NCI-H2081 (cell line): ENCODE measurements at places on chromosomes 12 and 14.
A peak's percentile ranks its signal among the peaks of the same experiment; 100 is the strongest.

DNA sequence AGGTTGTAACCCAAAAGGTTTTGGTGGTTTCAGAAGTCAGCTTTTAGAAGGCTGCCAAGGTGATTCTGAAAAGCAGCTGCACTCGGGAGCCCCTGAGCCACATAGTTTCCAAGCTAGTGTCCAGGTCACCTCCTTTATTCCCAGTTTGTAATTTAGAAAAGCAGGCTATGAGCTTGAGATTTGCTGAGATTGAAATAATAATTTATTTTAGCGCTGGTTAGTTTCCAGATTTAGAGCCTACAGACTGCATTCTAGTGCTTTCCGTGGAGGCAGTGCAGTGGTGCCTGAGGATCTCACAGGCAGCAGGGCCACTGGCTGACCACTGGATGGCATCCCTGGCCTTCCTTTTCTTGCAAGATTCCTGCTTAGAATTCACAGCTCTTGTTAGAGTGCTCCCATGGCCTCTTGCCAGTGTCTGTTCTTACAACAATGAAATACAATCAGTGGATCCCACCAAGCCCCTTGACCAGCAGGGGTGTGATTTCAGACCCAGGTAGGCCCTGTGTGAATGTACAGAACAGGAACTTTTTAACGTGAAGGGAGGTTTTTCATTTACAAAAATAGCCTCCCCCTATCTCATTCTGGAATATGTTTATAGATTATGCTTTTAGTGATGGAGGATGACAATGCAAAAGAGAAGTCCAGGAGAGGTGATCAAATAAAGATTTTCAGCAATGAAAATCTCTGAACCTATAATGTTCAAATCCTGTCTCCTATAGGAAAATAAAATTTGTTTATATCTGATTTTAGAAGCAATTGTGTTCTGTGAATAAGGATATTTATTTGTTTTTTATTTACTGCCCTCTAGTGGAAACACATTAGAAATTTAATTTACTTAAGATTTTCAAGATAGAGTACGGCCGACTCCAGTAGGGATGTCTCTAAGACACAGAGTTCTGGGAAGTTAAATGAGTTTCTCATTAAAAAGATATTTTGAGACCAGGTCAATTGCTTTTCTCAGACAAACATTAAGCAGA, 362.1 kb upstream of the STXBP6 start:
- DNase-seq, result peak; percentile 67

DNA sequence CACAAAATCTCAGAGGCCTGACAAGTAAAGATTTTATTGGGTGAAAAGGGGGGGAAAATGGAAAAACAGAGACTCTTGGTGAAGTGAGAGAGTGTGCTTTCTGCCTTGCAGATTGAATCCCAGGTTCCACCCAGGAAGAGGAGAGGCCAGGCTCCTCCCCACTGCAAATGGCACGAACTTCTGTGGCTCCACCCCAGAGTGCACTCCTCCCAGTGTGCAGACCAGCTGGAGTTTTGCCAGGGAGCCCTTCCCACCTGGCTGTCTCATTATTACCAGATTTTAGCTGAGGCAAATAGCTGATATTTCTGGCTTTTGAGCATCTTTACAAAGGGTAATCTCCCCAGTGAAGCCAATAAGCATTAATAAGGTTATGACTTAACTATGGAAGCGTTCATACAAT, 51.9 kb downstream of the TESPA1 start:
- DNase-seq, result peak; percentile 43

- no peak for DNase-seq
Observed at GRCh38 chr12:130026608-130027176, 122.9 kb upstream of the TMEM132D start.

DNA sequence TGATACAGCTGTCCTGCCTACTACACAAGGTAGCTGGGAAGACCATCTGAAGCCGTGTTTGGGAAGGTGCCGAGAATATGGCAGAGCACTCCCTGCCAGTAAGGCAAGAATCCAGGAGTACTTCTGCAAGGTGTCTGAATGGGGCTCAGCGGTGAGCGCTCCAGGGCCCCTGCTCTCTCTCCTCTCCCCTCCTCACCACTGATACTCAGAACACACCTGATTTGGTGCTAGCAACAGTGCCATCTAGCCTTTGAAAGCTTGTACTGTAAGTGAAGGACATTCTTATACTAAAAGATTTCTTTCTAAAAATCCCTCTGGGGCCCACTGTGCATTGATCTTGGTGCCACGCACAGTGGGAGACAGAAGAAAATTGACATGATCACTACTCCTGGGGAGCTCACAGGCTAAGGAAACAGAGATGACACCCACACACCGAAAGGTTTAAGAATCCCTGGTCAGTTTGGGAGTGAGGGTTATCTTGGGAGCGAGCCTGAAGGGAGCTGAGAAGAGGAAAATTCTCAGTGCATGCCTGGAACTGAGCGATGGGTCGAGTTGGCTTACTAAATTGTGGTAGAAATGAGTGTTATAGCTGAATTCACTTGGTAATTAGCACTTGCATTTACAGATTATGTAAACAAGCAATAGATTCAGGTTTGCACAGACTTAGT, 216.9 kb downstream of the NTF3 start:
- DNase-seq, result peak; percentile 43

DNA sequence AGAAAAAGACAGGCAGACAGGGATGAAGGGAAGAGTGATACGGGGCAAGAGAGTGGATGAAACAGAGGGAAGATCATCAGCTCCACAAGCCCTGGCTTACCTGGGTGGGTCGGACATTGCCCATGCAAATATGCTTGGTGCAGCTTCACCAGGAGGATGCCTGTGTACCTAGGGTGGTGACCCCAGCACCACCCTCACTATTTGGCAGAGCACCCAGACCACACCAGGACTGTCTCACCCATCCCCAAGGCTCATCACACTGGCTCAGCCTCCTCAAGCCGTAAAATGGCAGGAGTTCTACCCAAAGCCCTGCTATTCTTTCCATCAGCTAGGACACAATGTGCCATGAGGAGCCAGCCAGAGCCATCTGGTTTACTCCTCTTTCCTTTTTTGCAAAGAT, 3.0 kb downstream of the GALNT8 start:
- DNase-seq, result no peak

- no peak for DNase-seq
Observed at GRCh38 chr12:45204757-45205156, 11.1 kb upstream of the ANO6 start.

- no peak for DNase-seq
Observed at GRCh38 chr14:54344445-54344844, 52.4 kb upstream of the CDKN3 start.

- DNase-seq, result no peak
Observed at GRCh38 chr12:68340404-68341270, 8.5 kb upstream of the MDM1 start.

DNA sequence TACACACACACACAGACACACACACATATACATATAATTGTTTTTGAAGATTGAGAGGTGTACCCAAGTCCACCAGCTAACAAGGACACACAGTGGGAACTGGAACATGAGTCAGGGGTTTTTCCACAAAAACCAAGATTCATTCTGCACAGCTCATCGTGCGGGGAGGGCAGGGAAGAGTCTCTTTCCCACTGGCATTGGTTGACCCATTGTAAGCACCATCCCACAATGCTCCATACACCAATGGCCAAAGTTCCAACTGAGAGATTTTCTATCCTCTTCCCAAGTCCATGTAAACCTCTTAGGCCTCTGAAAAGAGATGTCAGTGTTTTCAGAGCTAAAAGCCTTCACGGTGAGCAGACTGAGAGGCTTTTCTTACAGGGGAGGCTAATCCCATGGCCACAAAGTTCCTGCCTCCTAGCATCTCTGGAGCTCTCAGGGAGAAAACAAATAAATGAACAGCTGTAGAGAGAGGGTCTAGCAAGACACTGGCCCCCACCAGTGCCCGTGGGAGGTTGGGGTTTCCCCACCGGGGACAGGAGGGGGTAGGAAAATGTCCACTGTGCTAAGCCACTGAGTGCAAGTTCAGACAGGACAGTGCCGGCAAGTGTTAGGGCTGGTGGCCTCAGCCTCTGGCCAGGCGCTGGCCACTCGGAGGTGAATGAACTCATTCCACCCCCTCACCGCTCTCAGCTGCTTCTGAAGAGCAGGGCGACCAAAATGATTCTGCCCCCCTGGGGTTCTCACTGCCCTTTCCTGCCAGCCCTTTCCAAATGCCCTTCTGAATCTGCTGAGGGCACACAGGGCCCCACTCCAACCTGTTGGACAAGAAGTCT, 21.5 kb upstream of the TC2N start:
- no peak for DNase-seq

DNA sequence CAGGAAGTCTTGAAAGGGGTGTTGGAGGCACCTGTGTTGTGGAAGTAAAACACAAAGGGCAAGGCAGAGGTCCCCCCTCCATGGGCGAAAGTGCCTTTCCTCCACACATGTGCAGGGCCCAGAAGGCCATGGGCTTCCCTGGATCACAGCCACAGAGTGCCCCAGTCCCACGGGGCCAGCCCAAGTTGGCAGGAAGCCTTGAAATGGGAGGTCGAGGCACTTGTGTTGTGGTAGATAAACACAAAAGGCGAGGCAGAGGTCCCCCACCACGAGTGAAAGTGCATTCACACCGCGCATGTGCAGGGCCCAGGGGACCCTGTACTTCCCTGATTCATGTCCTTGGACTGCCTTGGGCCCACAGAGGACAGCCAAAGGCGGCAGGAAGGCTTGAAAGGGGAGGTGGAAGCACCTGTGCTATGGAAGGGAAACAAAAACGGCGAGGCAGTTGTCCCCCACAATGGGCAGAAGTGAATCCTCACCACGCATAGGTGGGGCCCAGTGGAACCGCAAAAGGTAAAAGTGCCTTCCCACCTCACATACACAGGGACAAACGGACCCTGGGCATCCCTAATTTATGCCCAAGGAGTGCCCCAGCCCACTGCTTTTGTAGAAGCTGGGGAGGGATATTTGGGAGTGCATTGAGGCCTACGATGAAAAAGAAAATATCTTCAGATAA, 585.4 kb downstream of the ALG10 start:
- no peak for DNase-seq

GRCh38 chr14:83184531-83184930, 1650.9 kb upstream of the SEL1L start:
- no peak for DNase-seq

GRCh38 chr12:27801630-27802029, 21.6 kb upstream of the MANSC4 start:
- no peak for DNase-seq

DNA sequence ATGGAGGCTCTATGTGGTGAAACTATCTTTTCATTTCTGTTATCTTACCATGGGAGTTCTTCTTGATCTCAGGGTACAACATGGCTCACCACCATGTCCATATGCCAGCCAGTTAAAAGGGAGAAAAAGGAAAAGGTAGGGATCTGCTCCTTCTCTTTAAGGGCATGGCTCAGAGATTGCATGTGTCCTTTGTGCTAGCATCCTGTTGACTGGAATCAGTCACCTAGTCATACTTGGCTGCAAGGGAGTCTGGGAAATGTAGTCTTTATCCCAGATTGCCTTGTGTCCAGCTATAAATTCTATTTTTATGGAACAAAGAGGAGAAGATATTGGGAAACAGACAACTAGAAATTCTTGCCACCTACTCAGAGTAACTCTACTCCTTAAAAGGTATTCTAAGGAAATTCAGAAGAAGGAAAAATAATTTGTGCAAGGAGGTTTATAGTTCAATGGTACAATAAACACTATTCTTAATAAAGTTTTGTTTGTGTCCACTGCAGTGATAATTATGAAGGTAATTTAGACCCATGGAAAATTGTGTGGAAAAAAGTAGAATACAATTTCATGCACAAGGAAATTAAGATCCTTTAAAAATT, 86.4 kb upstream of the RPH3A start:
- peak; percentile 8 for DNase-seq

GRCh38 chr12:3106579-3106978, 29.4 kb downstream of the TSPAN9 start:
- no peak for DNase-seq
